ENCODE measurements at places on chromosomes 7 and 10.
A peak's percentile ranks its signal among the peaks of the same experiment; 100 is the strongest.

DNA sequence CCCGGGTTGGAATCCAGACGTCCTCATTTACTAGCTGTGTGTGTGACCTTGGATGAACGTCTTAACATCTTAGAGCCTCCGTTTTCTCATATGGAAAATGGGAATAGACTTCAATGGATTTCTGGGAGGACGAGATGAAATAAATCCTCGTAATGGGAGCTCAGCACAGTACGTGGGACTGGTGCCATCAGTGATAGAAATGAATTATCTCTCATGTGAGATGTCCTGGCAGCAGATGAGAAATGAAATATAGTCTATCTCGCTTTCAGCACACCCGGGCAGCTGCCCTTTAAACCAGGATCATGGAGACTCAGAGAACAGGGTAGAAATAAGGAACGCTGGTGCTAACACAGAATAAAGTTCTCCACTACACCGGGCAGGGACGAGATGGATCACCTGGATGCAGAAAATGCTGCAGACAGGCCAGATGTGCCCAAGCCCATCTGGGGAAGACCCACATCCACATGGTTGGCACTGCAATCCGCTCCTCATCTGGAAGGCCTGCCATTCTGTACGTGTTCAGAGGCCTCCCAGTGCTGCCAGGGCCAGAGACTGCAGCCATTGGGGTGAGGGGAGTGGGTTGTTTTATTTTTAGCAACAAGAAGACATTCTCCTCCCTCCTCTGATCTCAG, 11.1 kb upstream of the EMX2 start:
- DNase-seq = no peak

DNA sequence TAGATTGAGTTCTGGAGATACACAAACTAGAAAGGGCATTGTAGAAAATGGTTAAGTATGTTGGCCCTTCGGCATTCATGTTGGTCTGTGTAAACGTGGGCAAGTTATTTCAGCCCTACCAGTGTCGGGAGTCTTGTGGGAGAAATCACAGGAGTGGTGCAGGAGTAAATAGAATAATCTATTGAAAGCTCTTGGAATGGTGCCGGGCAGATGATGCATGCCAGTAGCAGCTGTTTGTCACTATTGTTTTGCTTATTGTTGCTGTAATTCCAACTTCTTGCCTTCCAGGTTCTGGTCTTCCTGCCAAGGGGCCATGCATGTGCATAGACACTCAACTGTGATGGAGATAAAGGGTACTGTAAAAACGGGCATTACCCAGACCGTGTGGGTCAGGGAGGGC, 259.4 kb downstream of the CAMK1D start:
- DNase-seq = no peak

GRCh38 chr10:6958711-6959110, 378.6 kb upstream of the PRKCQ start:
- no peak for DNase-seq

- DNase-seq = no peak
Observed at GRCh38 chr7:105130048-105130447, 116.0 kb downstream of the KMT2E start.

DNA sequence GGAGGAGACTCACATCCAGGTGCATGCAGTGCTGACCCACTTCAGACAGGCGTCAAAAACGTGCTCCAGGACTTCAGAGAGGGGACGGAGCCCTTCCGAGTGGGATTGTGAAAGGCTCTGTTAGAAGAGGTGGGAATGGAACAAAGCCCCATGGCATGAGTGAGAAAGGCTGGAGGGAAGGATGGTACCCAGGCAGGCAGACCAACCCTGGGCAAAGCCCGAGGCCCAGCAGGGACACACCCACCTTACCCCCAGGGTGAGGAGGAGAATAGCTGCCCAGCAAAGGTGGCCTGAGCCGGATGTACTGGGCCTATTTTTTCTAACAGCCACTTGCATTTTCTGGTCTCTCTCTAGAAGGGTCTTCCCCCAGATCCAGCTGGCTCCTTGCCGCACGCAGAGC, 14.8 kb downstream of the CHAT start:
- DNase-seq = no peak

- peak; percentile 81 for DNase-seq
Observed at GRCh38 chr10:13882119-13882711, 295.4 kb downstream of the PRPF18 start.

DNA sequence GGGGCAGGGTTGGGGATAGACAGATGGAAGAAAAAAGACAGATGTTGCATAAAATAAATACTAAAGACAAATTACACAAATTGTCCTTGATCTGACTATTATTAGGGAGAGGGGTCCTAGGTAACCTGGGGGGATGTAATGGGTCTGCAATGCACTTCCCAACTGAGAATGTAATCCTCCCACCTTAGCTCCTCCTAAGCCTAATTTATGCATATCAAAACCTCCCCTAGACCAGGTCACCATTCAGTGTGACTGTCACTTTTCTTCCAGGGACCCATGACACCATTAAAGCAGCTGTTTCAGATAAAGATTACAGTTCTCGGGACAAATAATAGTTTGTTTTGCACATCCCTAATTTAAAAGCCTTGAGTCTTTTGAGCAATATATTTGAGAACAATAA, 133.9 kb upstream of the FEZF1 start:
- no peak for DNase-seq

DNA sequence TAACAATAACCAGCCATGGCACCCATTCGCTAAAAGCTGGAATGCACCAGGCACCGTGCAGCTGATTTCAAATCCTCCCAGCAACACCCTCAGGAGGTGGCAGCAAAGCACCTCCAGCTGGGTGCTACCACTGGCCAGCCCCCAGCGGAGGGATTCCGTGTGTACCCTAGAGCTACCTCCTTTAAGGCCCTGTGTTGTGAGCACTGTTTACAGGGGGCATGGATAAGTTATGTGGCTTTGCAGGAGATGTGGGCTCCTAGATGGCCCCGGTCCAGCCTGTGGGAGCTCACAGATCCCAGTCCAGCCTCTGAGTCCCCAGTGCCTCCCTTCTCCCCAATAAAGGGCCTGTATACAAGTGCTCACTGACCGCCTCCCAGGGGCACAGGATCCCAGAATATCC, 27.1 kb downstream of the TNRC18 start:
- DNase-seq = no peak

- DNase-seq = peak; percentile 30
Observed at GRCh38 chr7:16071246-16071857, 350.0 kb downstream of the CRPPA start.

DNA sequence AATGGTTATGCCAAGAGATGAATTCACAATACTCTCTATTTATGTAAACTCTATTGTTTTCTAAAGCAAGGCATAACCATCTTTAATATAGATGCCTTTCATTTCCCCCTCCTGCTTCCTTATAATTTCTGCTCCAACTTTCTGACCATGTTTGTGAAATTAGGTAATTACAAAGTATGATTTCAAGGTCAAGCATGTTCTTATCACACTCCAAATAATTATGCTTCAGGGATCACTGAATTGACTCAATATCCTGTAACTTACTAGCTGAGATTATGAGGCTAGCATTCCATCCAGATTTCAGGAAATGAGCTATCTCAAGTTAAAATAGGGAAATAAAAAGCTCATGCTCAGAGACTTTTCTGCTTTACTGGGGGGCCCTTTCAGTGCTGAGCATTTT, 655.9 kb upstream of the IGFBP3 start:
- DNase-seq = no peak

DNA sequence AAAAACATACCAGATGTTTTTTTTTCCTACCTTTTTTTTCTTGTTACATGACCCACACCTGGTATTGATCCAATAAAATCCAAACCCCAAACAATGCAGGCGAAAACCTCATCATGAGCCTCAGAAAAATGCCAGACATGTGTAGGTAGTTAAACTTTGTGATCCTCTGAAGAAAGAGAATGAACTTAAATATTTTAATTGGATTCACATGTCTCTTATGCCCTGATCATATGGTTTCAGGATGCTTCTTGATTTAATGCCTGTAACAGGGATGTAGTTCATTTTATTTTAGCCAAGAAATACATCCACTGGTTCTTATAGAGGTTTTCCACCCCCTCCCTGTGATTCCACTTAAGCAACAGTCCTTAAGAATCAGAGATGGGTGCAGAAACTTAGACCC, 451.6 kb downstream of the TYW1 start:
- DNase-seq = no peak

DNA sequence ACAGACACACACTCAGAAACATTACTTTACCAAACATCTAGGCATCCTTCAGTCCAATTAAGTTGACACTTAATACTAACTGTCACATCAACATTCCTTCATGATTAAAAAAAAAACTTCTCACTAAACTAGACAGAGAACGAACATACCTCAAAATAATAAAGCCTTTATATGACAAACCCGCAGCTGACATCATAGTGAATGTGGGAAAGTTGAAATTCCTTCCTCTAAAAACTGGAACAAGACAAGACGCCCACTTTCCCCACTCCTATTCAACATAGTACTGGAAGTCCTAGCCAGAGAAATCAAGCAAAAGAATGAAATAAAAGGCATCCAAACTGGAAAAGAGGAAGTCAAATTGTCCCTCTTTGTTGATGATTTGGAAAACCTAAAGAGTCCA, 96.9 kb upstream of the PPP1R9A start:
- no peak for DNase-seq

DNA sequence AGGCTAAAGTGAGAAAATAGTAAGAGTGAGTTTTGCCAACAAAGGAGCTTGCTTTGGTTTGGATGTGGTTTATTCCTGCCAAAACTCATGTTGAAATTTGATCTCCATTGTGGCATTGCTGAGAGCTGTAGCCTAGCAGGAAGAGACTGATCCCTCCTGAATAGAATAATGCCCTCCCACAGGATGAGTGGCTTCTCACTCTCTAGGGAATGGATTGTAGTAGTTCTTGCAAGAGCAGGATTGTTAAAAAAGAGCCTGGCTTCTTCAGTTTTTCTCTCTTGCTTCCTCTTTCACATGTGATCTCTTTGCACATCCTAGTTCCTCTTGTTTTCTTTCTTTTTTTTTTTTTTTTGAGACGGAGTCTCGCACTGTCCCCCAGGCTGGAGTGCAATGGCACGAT, 34.4 kb downstream of the ASAH2 start:
- DNase-seq = no peak

DNA sequence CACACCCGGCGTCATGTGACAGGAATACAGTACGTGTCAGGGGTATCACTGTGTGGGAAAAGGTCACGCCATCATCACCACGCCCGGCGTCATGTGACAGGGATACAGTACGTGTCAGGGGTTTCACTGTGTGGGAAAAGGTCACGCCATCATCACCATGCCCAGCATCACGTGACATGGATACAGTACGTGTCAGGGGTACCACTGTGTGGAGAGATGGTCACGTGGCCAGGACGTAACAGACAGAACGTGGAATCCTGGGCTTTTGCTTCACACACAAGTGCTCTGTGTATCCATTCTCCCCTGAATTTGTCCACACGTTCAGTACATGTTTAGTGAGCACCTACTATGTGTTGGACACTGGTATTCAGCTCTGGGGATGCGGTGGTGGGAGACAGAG, 34.5 kb upstream of the DIP2C start:
- no peak for DNase-seq

DNA sequence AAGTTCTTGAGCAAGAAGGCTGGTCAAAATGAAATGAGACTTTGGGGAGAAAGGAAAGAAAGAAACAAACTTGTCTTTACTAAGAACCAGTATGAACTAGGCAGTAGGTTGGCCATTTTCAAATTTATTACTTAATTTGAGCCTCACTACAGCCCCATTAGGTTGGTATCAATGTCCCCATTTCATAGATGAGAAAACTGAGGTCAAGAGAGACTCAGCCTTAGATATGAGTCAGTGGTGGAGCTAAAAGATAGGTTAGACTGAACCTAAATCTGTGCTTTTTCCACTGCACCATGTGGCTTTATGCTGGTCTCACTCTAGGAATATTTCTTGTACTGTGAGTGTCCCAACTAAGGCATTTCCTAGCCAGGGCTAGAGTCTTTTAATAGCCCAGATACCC, 8.8 kb downstream of the ZNF503 start:
- no peak for DNase-seq

- no peak for DNase-seq
Observed at GRCh38 chr10:124904796-124905195, 37.1 kb upstream of the ZRANB1 start.

DNA sequence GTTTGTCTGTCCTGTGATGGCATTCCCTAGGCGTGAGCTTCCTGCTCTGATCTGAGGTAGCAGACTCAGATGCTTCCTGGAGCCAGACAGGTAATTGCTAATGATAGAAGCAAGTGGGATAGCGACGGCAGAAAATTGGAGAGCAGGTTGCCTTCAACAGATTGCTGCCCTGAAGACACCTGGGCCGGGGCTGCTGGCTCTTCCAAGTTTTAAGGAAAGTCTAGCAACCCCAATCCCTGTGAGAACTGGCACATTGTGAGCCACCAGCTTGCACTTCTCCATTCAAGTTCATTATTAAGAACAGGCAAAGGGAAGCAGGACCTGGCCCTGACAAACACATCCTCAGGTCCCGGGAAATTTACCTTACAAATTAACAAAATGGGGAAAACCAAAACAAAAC, 50.8 kb downstream of the ITPRID1 start:
- no peak for DNase-seq

DNA sequence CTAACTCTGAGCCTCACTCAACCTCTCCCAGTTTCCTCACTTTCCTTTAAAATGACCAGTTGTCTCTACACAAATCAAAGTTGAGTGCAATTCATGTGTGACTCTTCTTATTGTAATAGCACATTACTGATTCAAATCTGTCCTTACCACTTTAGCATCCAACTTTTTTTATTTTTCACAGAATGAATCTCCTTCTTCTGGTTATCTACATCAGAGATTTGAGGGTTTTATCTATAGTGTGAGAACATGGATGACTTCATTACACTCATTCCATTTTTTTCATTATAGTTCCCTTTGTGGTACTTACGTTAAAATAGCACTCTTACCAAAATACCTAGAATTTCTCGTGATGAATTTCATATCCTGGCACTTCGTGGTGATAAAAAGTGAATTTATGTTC, 43.3 kb downstream of the RTKN2 start:
- no peak for DNase-seq

- DNase-seq = no peak
Observed at GRCh38 chr10:29434111-29434510, 145.2 kb downstream of the LYZL1 start.

DNA sequence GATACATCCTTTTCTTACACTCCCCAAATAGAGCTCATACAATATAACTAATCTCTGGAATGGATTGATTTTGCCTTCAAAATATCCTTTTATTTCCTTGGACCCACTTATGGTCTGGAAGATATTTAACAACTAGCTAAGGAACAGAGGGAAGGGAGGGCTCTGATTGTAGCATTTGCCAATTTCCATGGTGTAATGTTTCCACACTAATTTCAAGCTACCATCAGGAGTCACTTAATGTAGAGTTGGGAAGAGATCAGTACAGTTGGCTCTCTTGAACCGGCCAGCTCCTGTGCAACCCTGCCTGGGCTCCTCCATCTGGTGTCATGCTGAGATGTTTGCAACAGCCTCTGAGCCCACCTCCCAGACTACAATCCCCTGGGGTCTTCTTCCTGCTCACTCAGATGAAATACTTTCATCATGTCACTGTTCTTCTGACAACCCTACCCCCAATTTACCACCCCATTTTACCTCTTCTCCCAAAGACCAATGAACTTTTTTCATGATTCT, 8.0 kb upstream of the IL6 start:
- DNase-seq = no peak

DNA sequence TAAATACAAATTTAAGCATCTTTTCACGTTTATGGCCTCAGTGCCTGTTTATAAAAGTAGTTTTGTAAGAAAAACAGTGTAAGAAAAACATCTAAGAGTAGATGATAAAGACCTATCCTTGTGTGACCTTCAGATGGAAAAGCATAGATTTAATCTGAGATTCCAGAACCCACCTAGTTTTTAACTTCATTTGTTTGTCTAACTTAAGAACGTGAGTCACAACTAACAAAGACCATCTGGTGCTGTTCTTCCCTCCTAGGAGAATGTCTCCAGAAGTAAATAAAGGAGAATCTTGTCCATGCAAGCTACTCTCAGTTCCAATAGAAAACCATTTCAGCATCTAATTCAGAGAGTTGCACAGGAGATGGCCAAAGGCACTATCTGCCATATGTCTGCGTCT, 265.4 kb upstream of the C7orf33 start:
- DNase-seq = no peak

Measured in H54 (cell line).